Activated naive CD4-positive, alpha-beta T cell (primary cell): ENCODE measurements at places on chromosomes 7 and 10.

- DNase-seq = no peak
Measured at GRCh38 chr10:97169063-97169462, 16.7 kb downstream of the SLIT1 start.

DNA sequence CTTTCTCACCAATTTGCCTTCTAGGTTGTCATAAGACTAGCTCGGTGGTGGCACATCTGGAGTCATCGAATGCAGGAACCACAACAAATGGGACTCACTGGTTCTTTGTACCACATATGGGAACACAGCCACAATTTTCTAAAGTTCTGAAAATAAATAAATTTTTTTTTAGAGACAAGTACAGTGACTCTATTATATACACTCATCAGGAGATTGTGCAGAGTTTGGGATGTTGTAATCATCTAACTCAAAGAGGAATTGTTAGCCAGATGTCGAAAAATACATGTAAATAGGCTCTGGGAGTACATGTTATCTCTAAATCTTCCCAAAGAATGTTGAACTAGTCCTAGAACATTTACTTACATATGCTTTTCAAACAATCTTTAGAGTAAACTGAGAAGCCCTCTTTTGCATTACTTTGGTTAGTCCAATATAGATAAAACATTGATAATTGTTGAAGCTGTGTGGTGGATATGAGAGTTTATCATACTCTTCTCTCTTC lies 19.6 kb upstream of the SEPTIN7 start:
- no peak for DNase-seq

GRCh38 chr10:13706604-13707003 lies 119.8 kb downstream of the PRPF18 start:
- no peak for DNase-seq

GRCh38 chr10:42937649-42938180 lies 139.2 kb upstream of the RET start:
- no peak for DNase-seq

DNA sequence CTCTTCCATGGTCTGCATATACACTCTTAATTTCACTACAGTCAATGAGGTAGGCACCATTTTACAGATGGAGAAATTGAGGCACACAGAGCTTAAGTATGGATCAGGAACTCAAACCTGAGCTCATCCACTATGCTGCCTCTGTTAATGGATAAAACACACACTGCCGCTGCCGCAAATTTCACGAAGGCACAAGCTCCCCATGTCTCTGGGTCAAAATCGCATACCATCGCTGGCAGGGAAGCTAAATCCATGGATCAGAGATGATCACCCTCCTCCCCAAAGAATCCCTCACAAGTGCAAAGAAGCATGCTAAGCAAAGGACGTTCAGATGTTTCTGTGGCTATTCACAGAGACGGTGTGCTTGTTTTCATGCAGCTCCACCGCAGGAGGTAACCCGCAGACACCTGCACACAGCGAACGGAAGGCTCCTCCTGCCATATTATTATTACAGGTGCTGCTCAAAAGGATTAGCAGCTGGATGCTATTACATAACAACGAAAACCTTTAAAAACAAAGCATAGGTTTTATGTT lies 109.3 kb downstream of the UBE2H start:
- DNase-seq = no peak
